Activated effector memory CD4-positive, alpha-beta T cell treated with anti-CD3 and anti-CD28 coated beads, Interleukin-2, amount 50 U/mL, for 16 hours (primary cell): ENCODE measurements at places on chromosomes 12 and 14.

DNA sequence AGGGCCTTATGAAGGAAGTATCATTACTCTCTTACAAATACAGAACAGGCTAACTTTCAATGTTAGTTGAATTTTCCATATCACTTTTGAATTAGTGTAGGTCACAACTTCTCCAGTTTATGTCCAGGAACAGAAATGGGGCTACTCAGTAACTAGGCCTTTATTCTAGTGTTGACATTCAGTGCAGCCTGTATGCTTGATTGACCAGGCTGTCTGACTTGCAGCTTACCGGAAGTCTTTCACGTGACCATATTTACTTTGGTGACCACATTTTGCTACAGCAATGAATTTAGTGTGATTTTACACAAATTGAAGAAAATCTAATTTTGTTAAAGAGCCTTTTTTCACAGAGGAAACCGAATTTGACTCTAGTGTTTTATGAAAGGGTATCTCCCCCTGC lies 12.4 kb downstream of the MTERF2 start:
- no peak for DNase-seq

- DNase-seq: peak; percentile 37
Measured at GRCh38 chr12:131351319-131352028, 359.4 kb upstream of the SFSWAP start.

DNA sequence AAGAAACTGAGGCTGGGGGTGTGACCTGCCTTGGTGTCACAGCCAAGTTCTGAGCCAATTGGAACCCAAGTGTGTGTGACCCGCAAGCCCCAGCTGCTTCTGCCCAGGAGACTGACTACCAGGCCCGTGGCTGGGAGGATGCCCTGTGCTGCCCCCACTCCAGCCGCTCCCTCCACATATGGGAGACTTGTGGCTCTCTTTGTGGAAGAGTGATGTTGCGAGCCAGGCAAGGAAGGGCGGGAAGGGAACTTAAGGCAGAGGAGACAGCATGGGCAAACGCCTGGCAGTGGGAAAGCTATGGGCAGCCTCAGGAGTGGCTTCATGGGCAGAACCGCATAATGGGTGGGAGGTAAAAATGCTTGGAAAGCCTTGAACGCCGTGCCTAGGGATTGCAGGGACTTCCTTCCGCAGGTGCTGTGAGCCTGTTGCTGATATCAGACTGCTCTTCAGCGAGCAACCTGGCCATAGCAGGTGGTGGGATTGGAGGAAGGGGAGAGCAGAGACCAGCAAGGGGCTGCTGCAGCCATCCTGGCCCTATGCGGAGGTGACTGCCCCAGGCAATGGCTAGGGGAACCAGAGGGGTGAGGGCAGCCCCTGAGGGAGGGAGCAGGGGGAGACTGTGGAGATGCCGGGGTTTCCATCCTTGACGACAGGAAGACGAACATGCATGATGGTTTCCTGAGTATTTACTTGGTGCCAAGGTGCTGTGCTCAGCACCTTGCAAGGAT lies 115.7 kb downstream of the LGMN start:
- DNase-seq: peak; percentile 52

GRCh38 chr12:26941215-26941594 lies 2.9 kb downstream of the FGFR1OP2 start:
- DNase-seq: no peak

- DNase-seq: no peak
Measured at GRCh38 chr12:91178139-91178561, 4.5 kb downstream of the DCN start.

- peak; percentile 57 for DNase-seq
Measured at GRCh38 chr14:23299211-23299957, 3.3 kb downstream of the PPP1R3E start.

DNA sequence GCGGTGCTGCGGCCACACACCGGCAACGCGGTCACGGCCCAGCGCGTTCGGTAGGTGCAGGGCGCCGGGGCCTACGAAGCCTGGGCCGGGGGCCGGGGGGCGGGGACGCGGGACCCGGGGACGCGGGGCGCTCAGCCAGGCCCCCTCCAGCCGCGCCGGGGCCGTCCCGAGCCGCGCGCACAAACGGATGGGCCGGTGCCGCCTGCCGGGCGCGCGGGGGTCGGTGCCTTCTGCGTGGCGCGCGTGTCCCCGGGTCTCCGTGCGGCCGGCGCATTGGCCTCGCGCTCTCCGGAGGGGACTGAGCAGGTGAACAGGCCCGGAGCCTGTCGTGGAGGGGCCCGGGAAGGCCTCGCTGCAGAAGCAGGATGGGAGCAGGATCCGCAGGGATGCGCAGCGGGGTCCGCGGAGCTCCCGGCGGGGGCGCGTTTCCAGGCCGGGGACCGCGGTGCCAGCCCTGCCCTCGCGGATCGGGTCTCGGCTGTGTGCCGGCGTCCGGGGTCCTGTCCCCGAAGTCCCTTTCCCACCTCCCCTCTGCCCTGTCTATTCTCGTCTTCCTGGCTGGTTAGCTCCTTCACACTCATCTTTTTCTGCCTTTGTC lies 421 bp downstream of the GLT1D1 start:
- DNase-seq: no peak

DNA sequence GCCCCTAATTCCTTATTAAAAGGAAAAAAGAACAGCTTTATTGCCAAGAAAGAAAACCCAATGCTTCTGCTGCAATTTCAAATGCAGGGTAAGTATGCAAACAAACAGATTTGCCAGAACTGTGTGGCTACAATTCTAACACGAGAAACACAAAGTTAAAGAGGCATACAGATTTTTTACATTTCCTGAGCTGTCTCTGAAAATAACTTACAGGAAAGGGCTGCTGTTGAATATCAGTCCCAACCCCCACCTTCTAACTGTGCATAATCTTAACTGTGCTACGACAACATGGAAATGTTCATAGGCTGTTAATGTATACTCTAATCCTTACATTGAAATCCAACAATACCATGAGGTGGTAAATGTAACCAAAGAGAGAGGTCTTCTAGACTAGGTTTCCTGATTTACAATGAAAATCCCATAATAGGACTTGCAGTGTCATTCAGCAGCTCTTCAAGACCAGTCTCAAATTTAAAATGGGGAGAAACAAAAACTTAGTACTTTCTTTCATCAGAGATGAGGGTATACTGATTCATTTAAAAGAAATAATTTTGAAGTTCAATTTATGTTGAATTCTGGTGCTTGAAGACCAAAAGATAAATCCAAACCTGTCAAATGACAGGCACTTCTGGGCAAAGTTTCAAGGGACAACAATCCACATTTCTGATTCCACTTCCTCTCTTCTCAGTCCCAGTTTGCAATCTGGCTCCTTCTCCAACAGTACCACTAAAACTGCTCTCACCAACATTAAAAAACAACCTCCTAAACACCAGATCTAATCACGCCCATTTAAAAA lies 14.4 kb downstream of the FGD6 start:
- no peak for DNase-seq

- no peak for DNase-seq
Measured at GRCh38 chr12:12153596-12153995, 82.9 kb downstream of the BCL2L14 start.

- no peak for DNase-seq
Measured at GRCh38 chr12:132525833-132526455, 36.0 kb downstream of the FBRSL1 start.
